ENCODE measurements at places on chromosomes 7 and 10. TPM values are rescaled to one million over a fixed set of nuclear protein-coding genes. Genes with fewer than 3 reads are reported as not detected.

DNA sequence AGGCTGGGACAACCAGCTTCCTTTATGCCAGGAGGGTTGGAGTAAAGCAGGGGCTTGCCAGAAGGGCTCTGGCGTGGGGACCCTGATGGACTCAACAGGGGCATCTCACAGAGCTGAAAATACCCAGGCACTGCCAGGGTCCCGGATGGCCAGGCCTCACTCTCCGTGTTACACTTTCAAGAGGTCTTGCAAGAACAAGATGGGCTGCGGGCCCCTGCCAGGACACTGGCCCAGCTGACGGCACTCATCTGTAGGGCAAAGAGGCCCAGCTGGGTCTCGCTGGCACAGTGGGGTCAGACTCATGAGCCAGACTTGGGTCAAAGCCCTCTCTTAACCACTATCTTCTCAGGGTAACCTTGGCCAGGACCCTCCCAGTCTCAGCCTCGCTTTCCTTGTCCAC, 90.9 kb downstream of the FAM53B start:
- no peak for DNase-seq

DNA sequence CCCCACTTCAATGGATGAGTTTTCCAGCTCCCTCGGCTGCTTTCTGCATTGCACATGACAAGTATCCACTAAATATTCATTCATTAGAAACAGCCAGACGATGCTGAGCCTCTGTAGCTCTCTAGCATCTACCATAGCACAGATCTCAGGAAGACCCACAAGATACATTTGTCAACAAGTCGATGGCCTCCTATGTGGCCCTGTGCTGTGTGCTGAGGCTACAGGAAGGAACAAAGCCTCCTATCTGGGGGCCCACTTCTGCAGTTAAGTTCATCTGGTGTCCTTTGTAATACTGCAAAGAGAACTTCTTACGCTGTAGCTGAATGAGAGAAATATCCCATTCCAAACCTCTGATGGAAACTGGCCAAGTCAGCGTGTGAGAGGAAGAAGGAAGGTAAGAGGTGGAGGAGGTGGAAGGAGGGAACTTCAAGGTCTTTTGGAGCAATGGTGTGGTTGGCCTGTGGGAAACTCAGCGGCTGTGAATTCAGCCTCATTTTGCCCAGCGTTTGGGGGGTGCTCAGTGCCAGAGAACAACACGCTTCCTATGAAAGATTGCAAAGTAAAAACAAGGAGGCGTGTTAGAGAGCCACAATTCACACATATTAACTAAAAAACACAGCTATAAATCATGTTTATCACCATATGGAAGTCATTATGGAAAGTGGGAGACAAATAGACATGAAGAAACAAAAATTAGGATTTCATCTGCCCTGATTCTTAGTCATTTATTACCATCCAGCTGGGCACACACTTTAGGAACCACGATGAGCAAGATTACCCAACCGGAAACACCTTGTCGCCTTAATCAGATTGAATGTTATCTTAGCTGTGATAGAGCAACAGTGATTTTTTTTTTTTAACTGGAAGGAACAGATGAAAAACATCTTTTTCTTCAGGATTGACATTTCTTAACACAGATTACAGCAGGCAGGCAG, 62.2 kb upstream of the USP6NL start:
- no peak for DNase-seq

SPRN gene
- 0.35 TPM for total RNA-seq

DNA sequence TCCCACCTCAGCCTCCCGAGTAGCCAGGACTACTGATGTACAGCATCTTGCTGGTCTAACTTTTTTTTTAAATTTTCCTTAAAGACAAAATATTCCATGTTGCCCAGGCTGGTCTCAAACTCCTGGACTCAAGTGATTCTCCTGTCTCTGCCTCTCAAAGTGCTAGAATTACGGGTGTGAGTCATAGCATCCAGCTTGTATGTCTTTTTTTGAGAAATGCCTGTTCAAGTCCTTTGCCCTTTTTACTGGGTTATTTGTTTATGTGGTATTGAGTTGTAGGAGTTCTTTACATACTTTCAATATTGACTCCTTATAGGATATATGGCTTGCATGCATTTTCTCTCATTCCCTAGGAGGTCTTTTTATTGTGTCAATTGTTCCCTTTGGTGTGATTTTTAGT, 486.4 kb downstream of the MAGI2 start:
- DNase-seq = no peak

DNA sequence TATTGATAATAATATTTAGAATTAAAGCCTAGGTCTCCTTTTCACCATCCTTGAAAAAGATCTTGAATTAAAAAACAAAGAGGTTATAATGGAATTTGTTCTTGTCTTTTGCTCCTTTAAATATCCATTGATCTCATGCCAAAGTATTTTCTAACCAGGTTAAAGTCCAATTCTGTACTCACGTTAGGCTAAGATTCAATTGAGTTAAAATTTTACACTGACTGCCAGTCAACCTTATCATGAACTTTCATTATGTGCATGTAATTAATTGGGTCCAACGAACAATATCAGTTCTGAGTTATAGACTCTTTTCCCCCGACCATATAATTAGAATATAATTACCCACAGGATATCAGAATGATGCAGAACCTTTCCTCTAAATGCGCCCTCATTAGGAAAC, 266.6 kb downstream of the DGKB start:
- DNase-seq = peak; percentile 56

- DNase-seq = peak; percentile 48
Measured at GRCh38 chr10:32000937-32001336, 55.3 kb downstream of the KIF5B start.

RBAK gene
- total RNA-seq = 20.8 TPM

GRCh38 chr10:93267521-93267920, 193.8 kb downstream of the CYP26A1 start:
- no peak for DNase-seq

DNA sequence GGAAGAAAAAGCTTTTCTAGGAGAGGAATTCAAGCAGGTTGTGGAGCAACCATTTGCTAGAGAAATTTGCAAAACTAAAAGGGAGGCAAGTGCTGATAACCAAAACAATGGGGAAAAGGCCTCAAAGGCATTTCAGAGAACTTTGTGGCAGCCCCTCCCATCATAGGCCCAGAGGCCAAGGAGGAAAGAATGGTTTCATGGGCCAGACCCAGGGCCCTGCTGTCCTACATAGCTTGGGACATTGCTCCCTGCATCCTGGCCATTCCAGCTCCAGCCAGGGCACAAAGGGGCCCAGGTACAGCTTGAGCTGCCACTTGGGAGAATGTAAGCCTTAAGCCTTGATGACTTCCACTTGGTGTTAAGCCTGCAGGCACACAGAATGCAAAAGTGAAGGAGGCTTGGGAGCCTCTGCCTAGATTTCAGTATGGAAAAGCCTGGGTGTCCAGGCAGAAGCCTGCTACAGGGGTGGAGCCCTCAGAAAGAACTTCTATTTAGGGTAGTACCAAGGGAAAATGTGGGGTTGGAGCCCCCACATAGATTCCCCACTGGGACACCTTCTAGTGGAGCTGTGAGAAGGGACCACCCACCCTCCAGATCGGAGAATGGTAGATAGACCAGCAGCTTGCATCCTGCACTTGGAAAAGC, 91.2 kb downstream of the RALA start:
- DNase-seq = no peak

ATP6V0A4 gene
- 11.5 TPM for total RNA-seq

GRCh38 chr10:96188421-96188820, 58.3 kb downstream of the ZNF518A start:
- no peak for DNase-seq

DNA sequence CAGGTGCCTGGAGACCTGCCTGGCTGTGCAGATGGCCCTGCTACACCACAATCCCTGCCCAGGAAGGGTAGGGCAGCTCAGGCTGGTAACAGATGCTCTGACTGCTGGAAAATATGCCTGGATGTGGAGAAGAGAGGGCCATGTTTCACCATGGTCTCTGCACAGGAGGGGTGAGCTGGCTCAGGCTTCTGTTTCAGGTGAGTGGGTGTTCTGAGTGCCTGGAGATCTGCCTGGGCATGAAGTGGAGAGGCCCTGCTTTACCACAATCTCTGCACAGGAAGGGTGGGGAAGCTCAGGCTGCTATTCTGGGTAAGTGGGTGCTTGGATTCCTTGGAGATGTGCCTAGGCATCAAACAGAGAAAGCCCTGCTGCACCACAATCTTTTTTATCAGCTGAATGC, 350.1 kb downstream of the KIF20B start:
- no peak for DNase-seq

LMBR1 gene
- 65.2 TPM for total RNA-seq

GRCh38 chr7:29486191-29486700, 77.4 kb upstream of the PRR15 start:
- no peak for DNase-seq

DNA sequence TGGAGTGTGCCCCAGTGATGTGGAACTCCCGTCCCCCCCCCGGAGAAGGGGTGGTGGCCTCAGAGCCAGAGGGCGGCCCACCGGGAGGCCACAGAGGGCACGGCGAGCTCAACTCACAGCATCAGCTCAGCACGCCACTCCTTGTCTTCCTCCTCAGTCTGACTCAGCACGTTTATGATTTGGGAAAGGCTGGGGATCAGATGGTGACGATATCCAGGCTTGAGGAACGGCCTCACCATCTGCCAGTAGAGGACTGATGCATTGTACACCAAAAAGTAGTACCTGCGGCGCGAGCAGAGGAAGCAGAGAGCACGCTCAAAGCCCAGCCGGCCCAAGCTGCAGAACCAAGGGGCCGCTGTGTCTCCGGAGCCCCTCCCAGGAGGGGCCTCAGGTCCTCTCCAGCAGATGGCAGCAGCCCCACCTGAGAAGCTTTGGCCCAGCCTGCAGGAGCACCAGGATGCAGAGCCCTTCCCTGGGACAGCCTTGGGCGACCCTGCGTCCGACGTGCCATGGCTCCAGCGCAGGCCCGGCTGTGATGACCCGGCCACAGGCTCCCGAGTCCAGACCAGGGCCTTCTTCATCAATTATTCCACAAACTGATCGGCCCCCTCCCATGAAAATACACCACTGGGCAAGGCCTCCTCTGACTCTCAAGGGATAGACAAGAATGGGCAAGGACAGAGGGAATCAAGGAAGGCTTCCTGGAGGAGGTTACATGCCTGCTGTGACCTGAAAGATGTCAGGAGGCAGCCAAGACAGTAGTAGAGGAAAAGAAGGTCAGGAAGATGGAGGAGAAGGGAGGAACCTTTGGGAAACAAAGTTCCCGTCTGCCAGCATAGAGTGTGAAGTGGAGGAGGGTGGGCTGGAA, 3.7 kb downstream of the CFAP46 start:
- DNase-seq = no peak

IMPDH1 gene
- 40.1 TPM for total RNA-seq

DNA sequence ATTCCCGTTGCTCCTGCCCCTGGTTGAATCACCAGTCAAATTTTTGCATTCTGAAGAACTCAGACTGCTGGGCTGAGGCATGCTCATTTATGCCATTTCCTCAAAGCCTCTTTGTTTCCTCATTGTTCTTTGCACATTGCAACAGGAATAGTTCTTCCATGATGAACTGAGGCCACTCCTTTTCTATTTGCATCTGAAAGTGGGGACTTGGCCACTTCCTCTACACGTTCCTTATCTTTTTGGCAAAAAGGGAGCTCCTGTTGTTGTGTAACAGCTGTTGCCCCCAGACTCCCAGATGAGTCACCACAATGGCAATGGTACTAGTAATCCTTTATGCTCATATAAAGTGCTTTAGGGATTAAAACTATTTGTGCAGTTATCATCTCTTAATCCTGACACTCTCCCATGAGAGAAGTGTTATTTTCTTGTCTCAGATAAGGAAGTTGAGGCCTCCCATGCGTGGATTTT, 20.1 kb upstream of the ITPRID1 start:
- DNase-seq = peak; percentile 73

DNA sequence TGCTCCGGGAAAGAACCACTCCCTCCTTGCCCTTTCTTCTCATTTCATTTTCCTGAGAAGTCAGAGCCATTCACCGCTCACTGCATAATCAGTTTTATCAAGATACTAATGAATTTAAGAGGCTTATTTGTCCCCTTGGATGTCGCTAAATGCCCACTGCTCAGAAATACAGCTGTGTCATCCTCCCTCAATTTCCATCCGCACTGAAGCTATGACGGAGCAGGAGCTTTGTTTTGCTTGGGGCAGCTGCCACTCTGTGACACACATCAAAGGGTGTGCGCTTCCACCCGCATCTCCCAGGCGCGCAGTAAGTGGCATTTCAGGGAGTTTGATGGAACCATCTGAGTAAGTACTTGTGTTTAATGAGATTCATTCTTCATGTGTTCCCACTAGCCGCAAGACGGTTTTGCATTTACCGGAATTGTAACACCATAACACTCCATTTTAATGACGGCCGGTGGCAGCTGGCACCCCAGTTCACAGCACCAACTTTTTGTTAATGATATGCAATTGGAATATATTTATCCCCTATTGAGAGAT, 103.8 kb upstream of the PARD3 start:
- DNase-seq = peak; percentile 44

- no peak for DNase-seq
Measured at GRCh38 chr10:128606055-128606454, 479.8 kb upstream of the MKI67 start.

DNA sequence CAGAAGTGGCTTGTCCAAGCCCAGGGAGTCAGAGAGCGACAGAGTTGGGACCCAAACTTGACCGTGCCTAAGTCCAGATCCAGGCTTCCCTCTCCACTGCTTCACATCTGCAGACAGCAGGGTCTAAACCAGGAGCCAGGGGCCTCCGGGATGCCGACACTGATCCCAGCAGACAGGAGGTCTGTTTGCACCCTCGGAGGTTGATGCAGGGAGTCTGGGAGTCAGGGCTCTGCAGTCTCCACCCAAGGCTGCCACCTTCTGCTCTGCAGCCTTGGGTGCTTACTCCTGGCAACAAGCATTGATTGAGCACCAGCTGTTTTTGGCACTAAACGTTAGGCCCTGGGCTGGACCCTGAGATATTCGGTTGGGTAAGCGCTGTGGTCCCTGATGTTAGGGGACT, 21.0 kb downstream of the ELFN1 start:
- no peak for DNase-seq

SUN3 gene
- total RNA-seq = not detected

GRCh38 chr7:39414224-39415035, 151.8 kb upstream of the YAE1 start:
- no peak for DNase-seq

GRCh38 chr7:87234949-87235348, 15.4 kb upstream of the TMEM243 start:
- no peak for DNase-seq

GRCh38 chr10:127322286-127322685, 125.9 kb upstream of the INSYN2A start:
- DNase-seq = no peak

SBDS gene
- total RNA-seq = 117 TPM

- no peak for DNase-seq
Measured at GRCh38 chr7:91837397-91838070, 43.0 kb downstream of the MTERF1 start.

DNA sequence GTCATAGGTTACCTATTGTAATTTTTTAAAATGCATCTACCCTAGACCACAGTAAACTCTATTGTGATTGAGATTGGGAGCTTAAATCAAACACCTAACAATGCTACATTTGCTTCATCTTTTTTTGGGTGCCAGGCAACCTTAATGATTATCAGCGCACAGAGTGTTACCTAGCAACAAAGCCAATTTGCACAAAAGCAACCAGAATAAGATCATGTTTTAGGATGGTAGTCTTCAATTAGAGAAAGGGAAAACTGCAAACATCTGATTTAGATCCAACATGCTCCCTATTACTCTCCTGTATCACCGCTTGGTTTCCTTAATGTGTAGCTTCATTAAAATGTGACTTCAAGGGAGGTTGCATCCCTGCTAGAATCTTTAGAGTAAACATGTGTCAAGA, 226.9 kb downstream of the ABCA13 start:
- DNase-seq = no peak

GRCh38 chr10:15719899-15720634, at the start of gene ITGA8:
Gene ITGA8, minus strand, starts transcription at chr10:15719922. Its CDS starts 151 bp downstream, at chr10:15719771.
- DNase-seq = no peak

Data from renal cortical epithelial cell (primary cell).